ENCODE measurements at places on chromosomes 2 and 18.

- peak; percentile 75 for DNase-seq
Measured at GRCh38 chr2:176763851-176764404, 448.7 kb upstream of the HNRNPA3 start.

- peak; percentile 28 for DNase-seq
Measured at GRCh38 chr2:118858485-118859156, 11.2 kb upstream of the EN1 start.

DNA sequence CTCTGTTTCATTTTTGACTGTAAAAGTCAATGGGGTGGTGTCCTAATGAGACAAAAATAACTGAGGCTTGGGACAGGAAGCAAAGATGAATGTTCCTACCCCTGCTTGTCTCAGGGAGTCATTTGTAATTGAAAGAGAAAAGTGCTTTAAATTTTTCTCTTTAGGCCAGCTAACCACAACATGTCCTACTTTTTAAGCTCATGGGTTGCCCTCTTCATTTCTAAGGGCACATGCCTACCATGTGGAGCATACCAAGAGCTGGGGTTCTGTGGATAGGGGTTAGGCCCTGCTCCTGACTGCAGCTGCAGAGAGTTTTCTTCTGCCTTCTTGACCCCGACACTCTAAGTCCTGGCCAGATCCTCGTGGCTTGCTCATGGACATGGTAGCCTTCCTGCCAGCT, 96.8 kb upstream of the ARL4C start:
- DNase-seq, result no peak

DNA sequence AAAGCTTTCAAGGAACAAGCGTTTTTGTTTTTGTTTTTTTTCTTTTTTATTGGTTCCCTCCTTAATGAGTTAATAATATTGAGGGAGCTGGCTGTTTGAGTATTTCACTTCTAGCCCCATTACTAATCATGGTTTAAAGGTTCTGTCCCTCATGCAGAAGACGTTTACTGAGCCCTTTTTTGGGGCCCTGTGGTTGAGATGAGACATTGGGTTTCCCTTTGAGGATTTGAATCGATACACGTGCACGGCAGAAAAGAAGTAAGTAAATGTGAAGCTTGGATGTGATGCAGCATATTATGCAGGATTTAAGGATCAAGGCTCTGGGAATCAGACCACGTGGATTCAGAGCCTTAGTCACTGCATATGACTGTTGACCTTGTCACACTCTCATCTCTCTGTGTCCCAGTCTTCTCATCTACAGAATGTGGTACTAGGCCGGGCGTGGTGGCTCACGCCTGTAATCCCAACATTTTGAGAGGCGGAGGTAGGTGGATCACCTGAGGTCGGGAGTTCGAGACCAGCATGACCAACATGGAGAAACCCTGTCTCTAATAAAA, 1.0 kb upstream of the CHST10 start:
- DNase-seq, result no peak

DNA sequence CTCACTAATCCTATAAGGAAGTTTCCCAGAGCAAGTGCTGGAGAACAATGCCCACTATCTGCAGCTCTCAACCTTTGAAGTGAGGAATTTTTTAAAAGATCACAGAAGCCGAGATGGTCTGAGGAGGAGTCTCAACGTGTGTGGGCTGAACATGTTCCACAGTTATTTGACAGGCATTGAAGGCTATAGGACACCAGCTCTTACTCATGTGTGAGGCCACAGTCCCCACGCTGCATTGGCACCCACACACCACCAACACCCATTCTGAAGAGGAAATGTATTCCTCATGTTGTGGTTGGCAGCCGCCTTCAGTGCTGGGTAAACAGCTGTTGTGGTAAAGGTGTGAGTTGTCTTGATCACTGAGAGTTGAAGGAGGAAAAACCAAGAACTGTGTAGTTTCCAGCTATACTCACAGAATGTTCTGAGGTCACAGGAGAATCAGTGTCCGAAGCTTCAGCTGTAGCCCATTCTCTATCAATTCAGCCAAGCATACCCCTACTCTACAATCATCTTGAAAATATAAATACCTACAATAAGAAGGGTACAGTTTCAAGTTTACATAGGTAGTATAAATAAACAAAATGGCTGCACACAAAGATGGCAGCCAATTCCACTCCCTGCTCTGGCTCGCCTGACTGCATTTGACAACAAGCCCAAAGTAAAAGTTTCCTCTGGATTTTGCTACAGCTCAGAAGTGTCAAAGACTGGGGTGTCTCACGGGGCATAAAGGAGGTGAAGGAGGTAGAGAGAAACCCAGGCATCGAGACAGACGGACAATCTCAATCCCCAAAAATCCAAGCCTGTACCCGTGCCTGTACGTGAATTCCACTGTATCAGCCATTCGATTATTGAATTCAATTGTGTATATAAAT, 12.1 kb downstream of the CD226 start:
- DNase-seq, result peak; percentile 96

GRCh38 chr2:217223222-217223930, 363.5 kb upstream of the TNP1 start:
- DNase-seq, result no peak
